ENCODE measurements at places on chromosomes 5 and 9. TPM values are rescaled to one million over a fixed set of nuclear protein-coding genes. Genes with fewer than 3 reads are reported as not detected.

The PCDHB8 gene
- total RNA-seq: not detected

The GBGT1 gene
- 8.2 TPM for total RNA-seq

The PJA2 gene
- 40.6 TPM for total RNA-seq

The SLC6A19 gene
- total RNA-seq: not detected

The LRRC19 gene
- not detected for total RNA-seq

The DOCK8 gene
- 121 TPM for total RNA-seq

The PCDHB12 gene
- total RNA-seq: not detected

The SPDL1 gene
- total RNA-seq: 36.9 TPM

The TMEM250 gene
- total RNA-seq: 52.7 TPM

The FGD3 gene
- total RNA-seq: 39.5 TPM

The CMBL gene
- total RNA-seq: 0.35 TPM

The ANKRD31 gene
- 0.47 TPM for total RNA-seq

The GFRA3 gene
- total RNA-seq: not detected
